ENCODE measurements at places on chromosomes 2 and 18.

- no peak for DNase-seq
These were observed 154.5 kb upstream of the RBMS1 start for GRCh38 chr2:160647967-160648685.

- DNase-seq, result peak; percentile 73
These were observed 71.9 kb downstream of the RNF152 start for GRCh38 chr18:61820882-61821281.

- DNase-seq, result peak; percentile 84
These were observed at the start of gene ANTXR1 for GRCh38 chr2:69013142-69013839. Gene ANTXR1 (plus strand): TSS chr2:69013179. CDS start chr2:69013500, 321 bp downstream.

DNA sequence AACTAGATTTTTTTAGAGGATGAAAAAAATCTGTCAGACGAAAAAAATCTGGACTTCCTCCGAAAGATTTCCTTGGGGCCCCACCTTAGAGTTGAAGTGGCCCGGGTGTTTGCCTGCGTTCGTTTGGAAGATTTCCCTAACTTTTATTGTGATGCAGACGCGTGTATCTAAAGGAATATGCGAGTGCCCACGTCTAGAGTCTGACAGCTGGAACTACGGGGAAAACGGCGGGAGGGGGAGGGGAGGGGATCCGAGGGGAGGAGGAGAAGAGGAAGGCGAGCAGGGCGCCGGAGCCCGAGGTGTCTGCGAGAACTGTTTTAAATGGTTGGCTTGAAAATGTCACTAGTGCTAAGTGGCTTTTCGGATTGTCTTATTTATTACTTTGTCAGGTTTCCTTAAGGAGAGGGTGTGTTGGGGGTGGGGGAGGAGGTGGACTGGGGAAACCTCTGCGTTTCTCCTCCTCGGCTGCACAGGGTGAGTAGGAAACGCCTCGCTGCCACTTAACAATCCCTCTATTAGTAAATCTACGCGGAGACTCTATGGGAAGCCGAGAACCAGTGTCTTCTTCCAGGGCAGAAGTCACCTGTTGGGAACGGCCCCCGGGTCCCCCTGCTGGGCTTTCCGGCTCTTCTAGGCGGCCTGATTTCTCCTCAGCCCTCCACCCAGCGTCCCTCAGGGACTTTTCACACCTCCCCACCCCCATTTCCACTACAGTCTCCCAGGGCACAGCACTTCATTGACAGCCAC lies 2.4 kb upstream of the SP9 start:
- DNase-seq, result no peak

DNA sequence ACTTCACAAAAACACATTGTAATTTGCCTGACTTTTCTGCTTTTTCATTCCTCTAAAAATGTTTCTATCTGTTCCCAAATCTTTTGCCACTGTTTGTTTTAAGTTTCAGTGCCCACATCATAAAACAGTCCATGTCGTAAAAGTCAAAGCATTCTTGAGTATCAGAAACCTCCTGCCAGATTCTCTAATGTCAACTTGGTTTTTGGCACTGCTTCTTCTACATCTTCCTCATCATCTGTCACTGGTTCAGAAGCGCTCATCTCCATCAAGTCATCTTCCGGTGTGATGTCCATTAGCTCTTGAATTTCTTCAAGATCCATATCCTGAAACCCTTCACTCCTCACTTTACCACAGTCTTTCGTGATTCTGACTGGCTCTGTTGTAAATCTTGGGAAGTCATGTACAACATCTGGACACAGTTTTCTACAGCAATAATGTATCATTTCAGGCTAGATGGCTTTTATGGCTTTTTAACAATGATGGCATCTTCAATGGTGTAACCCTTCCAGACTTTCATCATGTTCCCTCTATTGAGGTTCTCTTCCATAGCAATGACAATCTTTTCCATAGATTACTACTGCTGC lies 19.6 kb downstream of the CUL3 start:
- peak; percentile 82 for DNase-seq

DNA sequence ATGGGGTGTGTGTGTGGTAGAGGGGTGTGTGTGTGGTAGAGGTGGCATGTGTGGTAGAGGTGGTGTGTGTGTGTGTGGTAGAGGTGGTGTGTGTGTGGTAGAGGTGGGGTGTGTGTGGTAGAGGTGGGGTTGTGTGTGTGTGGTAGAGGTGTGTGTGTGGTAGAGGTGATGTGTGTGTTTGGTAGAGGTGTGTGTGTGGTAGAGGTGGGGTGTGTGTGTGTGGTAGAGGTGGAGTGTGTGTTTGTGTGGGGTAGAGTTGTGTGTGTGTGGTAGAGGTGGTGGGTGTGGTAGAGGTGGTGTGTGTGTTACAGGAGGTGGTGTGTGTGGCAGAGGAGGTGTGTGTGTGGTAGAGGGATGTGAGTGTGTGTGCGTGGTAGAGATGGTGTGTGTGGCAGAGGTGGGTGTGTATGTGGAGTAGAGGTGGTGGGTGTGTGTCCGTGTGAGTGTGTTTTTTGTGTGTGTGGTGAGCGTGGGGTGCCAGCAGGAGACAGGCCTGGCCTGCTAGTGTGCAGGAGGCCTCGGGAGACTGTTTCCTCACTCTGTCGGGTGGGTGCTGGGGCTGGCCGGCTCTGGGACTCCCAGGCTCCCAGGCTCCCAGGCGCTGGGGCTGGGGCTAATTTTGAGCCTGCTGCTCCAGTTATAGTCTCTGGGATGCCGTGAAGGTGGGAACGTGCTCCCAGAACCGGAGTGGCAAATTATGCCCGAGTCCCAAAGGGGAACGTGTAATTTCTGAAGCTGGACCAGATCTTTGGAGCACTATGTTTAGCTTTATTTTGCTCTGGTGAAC lies 165.2 kb downstream of the DYSF start:
- DNase-seq, result no peak

Data from EH (cell line).